Left lobe of liver (tissue), 2 donors: ENCODE measurements at places on chromosomes 16 and 17.

DNA sequence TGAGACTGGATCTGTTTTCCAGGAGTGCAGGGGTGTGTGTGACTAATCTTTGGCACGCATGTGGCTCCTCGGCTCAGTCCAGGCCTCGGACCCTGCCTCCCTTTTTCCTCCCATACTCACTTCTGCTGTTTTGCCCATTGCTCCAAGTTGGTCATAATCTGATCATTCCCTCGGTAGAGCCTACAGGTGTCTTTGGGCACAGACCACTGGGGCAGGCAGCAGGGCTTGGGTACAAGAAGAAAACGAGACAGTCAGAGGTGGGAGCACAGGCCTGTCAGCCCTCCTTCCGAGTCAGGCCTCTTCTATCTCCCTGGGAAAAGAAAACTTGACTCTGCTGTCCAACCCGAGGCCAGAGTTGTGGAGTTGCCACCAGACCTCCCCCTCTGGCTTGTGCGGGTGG is 29.8 kb downstream of the DHX38 start:
- no peak for DNase-seq

GRCh38 chr16:5549802-5550201 is 452.2 kb upstream of the EEF2KMT start:
- DNase-seq: no peak

DNA sequence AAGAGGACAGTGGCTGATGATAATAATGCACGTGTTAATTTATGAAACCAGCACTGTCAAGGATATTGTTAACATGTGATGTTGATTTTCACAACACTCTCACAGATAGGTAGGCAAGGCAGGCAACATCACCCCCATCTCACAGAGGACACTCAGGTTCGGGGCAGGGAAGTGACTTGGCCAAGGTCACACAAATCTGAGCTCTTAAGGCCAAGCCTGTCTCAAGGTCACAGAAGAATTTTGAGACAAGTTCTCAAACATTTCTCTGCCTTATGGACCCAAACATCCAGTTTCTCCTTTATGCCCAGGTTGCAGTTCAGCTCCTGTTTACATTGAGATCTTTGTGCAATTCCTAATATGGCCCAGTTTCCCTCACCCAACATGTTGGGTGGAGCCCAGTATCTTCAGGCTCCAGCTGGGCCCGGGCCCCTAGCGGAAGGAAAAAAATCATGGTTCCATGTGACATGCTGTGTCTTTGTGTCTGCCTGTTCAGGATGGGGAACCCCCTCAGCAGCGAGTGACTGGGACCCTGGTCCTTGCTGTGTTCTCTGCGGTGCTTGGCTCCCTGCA is 1.3 kb downstream of the SLC2A4 start:
- no peak for DNase-seq

- DNase-seq: no peak
These were observed 30.2 kb upstream of the ABCA3 start for GRCh38 chr16:2370721-2371120.

DNA sequence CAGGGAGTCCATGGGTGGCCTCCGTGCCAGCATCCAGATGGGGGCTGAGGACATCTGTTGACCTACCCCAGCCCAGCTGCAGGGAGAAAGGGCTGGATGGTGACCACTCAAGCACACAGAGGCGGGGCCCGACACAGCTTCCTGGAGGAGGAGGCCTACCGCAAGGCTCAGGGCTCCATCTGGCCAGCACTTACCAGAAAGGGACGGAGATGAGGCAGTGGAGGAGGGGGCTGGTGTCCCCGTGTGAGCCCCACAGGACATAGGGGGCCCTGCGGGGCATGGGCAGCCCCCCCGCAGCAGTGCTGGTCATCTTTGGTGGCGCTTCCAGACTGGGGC is 147.5 kb upstream of the CIBAR2 start:
- no peak for DNase-seq

- DNase-seq: no peak
These were observed 72.9 kb upstream of the CHMP6 start for GRCh38 chr17:80918731-80919130.

DNA sequence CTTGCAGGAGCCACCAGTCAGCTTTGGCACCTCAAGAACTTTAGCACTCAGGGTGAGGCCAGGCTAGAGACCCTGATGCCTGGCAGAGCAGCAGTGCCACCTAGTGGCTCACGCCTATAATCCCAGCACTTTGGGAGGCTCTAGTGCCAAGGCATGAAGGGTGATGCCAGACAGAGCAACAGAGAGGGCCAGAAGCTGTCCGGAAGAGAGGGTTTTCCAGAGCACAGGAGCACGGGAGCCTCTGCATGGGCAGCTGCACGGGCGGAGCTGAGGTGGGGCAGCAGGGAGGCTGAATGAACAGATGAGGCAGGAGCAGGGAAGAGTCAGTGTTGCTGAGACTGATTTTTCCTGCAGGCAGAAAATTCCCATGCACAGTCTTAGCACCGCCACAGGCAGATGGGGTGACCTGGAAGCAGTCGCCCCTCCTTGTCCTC is 38.9 kb downstream of the MYH3 start:
- DNase-seq: peak; percentile 62

- DNase-seq: no peak
These were observed 76.4 kb upstream of the SMIM36 start for GRCh38 chr17:55587608-55588139.

GRCh38 chr17:39591958-39592954 is 15.5 kb downstream of the NEUROD2 start:
- DNase-seq: no peak

GRCh38 chr17:61507383-61508066 is 55.3 kb downstream of the TBX4 start:
- no peak for DNase-seq

GRCh38 chr16:46976550-46976949 is 3.1 kb upstream of the DNAJA2 start:
- peak; percentile 65 for DNase-seq

DNA sequence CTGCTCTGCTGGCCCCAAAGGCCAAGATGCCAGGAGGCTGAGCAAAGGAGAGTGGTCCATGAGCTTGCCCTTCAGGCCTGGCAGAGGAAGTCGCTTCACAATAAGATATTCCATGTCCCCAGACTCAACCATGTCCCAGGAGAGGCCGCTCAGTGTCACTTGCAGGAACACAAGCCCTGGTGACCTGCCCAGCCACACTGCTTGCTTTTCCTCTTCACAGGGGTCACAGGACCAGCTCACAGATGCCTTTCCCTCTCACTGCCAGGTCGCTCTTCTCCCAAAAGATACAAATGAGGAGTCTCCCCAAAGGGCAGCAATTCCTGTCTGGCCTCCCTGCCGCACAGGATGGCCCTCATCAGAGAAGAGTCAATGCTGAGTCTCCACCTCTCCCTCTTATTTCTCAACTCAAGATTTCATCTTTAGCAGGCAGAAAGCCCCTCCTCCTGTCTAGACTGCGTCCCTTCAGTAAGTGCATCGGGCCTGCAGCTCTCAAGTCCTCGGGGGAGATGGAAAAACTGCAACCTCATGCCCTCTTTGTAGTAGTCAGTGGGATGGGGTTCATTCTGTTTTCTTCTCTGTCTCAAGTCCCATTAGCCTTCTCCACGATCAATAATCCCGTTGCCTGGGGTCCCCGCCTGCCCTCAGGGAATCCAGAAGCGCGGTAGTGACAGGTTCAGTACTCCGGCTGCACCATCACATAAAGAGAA is 5.0 kb downstream of the JUP start:
- DNase-seq: no peak

- no peak for DNase-seq
These were observed 37.7 kb upstream of the RHBDL3 start for GRCh38 chr17:32227910-32228309.

- no peak for DNase-seq
These were observed 68.1 kb upstream of the TRAP1 start for GRCh38 chr16:3785413-3785812.

- DNase-seq: no peak
These were observed 1.2 kb downstream of the PPP1R1B start for GRCh38 chr17:39627712-39628516.

GRCh38 chr17:13104576-13104975 is 86.7 kb upstream of the ELAC2 start:
- no peak for DNase-seq

DNA sequence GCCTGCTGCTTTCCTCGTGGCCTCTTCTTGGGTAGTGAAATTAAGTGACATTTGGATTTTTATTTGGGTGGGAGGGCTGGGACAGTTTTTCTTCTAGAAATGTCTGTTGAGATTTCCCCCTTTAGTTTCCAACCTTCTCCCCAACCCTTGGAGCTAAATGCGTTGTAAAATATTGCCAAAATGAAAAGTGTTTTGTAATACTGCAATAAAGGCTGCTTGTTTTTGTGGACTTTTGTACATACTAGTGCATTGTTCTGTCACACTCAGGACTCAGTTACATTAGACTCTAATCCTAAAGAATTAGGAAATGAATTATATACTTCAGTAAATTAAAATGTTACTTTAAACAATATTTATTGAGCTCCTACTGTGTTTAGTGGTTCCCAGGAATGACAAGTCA is 21.7 kb downstream of the HEATR9 start:
- DNase-seq: no peak

DNA sequence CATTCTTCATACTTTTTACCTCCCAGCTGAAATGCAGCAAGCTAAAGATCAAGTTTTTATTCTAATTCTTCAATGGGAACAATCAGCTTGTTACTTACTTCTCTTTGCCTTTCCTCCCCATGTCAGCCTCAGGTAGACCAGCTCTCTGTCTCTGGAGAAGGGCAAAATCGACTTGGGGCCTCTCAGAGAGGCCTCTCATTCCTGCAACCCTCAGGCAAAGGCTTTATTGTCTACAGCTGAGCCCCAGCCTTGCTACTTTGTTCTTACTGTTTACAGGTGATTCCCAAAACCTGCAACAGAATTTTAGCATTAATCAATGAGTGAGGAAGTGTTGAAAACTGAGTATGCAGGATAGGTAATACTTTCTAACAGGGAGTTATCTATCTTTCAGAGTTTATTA is 148.6 kb downstream of the KIF2B start:
- DNase-seq: no peak

DNA sequence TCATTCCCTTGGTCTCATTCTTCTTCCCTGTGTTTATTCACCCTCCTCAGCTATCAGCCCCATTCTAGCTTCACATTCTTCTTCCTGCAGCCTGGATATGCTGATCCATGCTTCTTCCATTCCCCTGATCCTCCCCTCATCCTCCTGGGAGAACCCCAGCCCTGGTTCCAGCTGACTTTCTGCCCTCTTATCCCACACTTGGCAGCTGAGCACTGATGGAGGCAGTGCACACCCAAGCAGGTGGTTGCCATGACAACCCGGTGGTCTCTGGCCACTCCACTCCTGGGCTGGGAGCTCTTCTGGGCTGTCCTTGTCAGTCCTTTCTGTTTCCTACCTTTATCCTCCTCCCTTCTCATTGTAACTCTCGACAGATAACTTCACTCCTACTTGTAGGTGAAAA is 16.7 kb upstream of the TUBG2 start:
- no peak for DNase-seq

GRCh38 chr16:82497139-82497538 is 129.6 kb upstream of the CDH13 start:
- DNase-seq: no peak

- no peak for DNase-seq
These were observed 18.1 kb downstream of the ANKRD40CL start for GRCh38 chr17:50749245-50749644.

DNA sequence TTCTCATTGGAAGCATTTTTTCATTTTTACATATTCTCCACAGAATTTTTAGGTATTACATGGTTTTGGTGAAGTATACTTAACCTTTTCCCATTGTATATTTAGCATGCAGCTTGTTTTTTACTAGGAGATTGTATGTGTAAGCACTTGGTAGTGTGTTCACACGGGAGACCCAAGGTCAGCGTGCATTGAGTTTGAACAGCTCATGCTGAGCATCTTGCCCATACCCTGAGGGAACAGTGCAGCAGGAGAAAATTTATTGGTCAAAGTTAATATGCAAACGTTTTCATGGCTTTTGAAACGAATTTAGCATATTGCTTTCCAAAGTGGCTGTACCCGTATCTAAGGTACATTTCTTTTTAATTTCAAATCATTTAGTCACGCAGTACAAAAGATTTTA is 168.7 kb downstream of the MRTFB start:
- no peak for DNase-seq

GRCh38 chr17:40342504-40343218 is 21.9 kb downstream of the GJD3 start:
- DNase-seq: peak; percentile 54

- DNase-seq: no peak
These were observed 27.7 kb upstream of the AKTIP start for GRCh38 chr16:53530741-53531140.

DNA sequence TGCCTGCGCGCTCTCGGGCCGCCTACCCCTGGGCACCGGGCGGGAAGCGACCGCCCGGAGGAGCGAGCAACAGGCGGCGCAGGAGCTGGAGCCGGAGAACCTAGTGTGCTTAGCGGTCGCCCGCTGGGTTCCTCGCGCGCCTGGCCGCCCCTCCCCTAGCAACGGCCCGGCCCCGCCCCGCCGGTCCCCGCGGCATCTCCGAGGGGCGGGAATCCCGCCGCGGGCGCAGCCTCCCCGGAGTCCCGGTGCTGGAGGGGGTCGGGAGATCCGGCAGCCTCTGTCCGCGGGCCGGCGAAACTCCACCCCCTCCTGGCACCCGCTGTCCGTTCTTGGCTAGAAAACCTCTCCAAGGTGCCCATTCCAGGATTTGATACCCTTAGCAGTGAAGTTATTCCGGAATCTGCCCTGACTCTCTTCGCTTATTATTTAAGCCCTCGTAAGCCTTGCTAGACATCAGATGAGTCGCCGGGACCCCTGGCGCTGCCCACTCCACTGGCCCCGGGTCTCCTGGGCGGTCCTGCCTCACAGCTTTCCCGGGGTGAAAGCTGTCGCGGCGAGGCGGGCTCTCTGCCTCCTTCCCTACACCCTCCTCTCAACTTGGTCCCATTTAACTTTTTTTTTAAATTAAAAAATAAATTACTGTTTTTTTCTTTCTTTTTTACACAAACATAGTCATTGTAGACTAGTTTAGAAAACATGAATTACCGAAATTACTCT is at the start of gene RPRML:
RPRML (minus strand) TSS at position 107 of the 717 bp plus-strand sequence. CDS start 246 bp downstream, outside the sequence.
- peak; percentile 51 for DNase-seq

DNA sequence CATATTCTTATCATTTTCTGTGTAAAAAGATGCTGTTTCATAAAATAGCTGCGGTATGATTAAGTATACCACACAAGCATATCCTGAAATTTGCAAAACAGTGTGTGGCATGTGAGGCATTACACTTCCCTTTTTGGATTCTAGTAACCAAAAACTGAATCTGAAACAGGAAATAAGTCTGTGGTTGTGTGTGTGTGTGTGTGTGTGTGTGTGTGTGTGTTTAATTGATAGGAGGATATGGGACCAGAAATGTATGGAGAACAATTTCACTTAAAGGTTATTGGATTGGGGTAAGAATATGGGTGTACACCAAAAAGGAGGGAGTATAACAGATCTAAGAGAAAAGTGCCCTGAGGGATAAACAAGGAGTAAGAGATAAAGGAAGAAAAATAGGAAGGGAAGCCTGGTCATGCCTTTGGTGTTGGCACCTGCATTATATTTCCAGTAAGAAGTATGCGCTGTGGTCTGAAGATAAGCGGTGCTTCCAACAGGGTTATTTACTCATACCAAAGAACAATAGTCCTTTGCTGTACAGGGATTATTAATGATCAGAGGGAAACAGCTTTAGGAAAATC is 4.0 kb downstream of the LYRM1 start:
- no peak for DNase-seq

GRCh38 chr17:39191750-39192510 is 5.5 kb downstream of the CACNB1 start:
- DNase-seq: no peak
